ENCODE measurements at places on chromosomes 16 and 17. TPM values are rescaled to one million over a fixed set of nuclear protein-coding genes. Genes with fewer than 3 reads are reported as not detected.

DNA sequence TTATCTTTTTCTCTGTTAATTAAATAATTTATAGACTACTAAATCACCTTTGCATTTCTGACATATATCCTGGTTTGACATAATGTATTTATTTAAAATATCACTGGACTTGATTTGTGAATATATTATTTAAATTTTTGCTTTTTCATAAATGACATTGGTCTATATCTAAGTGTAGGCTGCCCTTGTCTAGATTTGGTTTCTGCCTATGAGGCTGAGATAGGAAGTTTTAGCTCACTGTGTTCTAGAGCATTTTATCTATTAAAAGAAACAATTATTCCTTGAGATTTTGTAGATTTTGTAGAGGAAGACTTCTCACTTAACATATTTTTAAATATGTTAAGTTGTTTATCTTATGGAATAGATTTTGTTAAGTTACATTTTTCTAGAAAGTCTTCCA lies 43.9 kb downstream of the NACA2 start:
- H3K4me1 ChIP-seq: no peaks in the 10 kb centered on the region
- no peak overlapping the region for H3K4me3 ChIP-seq
- DNase-seq: no peak
- no peaks in the 10 kb centered on the region for H3K27me3 ChIP-seq

SYCE1L gene
- 1.2 TPM for polyA plus RNA-seq

NOTUM gene
- 0.22 TPM for polyA plus RNA-seq

DNA sequence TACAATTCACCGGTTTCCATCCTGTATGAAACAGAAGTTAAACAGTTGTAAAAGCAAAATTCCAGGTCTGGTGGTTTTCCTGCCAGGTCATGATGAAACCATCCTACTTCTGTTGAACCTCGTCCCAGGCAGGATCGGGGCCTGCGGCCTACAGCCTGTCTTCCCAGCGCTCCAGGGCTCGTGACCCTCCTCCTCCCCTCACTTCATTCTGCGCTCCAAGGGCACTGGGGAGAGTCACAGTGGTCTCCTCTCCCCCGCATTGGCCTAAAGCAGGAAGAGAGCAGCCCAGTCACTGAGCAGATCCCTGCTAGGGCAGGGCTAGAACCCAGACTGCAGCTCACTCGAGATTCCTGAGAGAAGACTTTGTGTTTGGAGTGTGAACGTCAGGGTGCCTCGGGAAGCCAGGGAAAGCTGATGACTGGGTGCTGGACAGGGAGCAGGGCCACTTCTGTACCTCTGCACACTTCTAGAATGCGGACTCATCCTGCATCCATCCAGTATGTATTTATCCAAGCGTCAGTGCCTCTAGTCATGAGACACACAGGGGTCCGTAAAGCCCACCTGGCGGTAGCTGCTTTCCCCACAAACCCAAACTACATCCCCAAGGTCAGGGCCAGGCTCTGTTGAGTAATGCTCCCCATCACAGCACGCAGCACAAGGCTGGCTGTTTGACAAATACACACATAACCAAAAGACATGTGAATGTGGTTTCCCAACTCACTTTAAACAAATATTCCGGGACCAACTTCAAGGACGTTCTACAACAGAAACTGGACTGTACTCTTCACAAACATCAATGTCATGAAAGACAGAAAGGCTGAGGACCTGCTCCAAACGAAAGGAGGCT lies 1.7 kb upstream of the ITGAE start:
- no peak overlapping the region for H3K4me3 ChIP-seq
- H3K27me3 ChIP-seq: no peaks in the 10 kb centered on the region
- peaks cover 17% of the 10 kb centered on the region for H3K36me3 ChIP-seq
- peak overlapping the region; percentile 67 for H3K27ac ChIP-seq
- DNase-seq: peak; percentile 88

- H3K4me3 ChIP-seq: no peak overlapping the region
- H3K27ac ChIP-seq: no peak overlapping the region
- H3K27me3 ChIP-seq: no peaks in the 10 kb centered on the region
Observed at GRCh38 chr17:8320990-8321389, 10.9 kb downstream of the ARHGEF15 start.

- H3K27ac ChIP-seq: peak overlapping the region; percentile 71
- DNase-seq: no peak
- H3K4me1 ChIP-seq: peaks cover 15% of the 10 kb centered on the region
- no peak overlapping the region for H3K4me3 ChIP-seq
- no peaks in the 10 kb centered on the region for H3K27me3 ChIP-seq
Observed at GRCh38 chr17:47204722-47205418, 4.3 kb upstream of the MYL4 start.

DNA sequence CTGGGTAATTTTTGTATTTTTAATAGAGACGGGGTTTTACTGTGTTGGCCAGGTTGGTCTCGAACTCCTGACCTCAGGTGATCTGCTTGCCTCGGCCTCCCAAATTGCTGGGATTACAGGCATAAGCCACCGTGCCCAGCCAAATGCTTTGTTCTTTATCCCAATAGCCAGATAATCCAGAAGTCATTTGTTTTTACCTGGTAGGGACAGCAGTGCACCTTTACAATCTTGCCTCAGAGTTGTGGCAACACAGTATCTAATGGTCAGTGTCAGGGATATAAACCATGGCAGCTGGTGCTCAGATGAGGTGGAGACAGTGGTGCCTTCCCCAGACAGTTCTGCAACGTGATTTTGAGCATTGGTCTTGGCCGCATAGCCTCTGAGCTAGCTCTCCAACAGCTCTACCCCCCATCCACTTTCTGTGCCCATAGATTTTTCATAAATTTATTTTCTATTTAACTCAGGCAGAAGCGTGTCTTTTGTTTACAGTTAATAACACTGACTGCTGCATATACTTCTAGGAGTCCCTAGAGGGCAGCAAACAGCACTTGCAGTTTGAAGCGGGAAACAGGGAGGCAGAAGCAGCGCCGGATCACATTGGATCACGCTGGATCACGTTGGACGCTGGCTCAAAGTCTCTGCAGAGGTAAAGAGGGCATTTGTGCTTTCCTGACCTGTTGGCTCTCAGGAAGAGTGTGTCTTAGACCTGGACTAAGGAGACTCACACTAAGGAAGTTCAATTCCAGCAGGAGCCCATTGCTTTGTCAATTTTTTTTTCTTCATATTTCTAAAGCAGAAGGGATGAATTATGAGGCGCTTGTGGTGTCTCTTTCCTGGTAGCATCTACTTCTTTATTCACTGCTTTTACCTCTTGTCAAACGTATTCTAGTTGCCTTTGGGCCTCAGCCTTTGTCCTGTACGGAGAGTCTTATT lies 5.1 kb upstream of the GGT6 start:
- peak; percentile 84 for DNase-seq
- H3K4me1 ChIP-seq: no peaks in the 10 kb centered on the region
- H3K27ac ChIP-seq: no peak overlapping the region
- no peaks in the 10 kb centered on the region for H3K36me3 ChIP-seq
- no peaks in the 10 kb centered on the region for H3K27me3 ChIP-seq
- no peak overlapping the region for H3K4me3 ChIP-seq

EME1 gene
- not detected for polyA plus RNA-seq

CRYM gene
- polyA plus RNA-seq: 7.8 TPM

HYDIN gene
- polyA plus RNA-seq: under 0.01 TPM

DNA sequence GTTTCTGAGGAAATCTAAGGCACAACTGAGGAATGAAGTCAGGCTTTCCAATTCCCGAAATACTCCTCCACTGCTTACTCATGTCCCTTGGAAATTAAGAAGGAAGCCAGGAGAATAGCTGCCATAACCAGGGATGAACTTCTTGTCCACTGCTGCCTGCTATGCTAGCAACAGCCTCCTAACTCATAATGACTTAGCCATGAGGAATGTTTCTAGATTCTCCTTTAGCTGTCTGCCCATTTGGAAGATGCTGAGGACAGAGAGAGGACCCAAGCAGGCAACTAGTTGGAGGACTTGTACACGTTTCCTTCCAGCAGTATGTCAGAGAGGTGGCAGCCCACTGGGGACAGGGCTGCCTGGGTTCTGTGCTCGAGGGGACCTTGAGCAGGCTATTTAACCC lies 939 bp upstream of the CCL2 start:
- peak overlapping the region; percentile 80 for H3K27ac ChIP-seq
- H3K27me3 ChIP-seq: no peaks in the 10 kb centered on the region
- no peaks in the 10 kb centered on the region for H3K36me3 ChIP-seq

Measured in sigmoid colon (tissue), 7 donors.